ENCODE measurements at places on chromosomes 1 and 21.

DNA sequence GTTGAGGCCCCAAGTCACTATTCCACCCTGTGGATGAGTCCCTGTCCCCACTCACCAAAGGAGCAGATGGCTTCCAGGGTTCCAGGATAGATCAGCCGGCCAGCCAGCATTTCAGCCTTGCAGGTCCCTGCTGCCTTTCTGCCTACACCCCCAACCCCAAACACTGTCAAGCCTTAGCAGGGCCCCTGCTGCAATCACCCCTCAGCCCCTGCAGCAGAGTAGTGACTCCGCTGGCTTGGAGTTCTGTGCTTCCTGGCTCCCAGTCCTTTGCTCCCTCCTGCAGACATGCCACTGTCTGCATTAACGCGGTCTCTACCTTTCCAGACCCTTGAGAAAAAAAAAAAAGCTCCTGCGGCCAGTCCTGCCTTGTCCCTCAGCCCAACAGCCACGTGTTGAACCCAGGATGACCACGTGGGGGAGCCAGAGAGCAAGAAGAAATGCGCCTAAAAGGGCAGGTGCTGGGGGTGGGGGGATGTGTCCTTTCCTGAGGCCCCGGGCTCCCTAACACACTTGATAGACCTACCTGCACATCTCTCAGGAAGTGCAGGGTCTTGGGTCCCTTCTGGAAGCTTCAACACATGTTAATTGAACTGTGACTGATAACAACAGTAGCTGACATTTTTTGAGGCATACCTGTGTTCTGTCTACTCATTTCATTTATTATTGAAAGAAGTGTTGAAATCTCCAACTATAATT is 37.4 kb downstream of the RASSF5 start:
- DNase-seq, result peak; percentile 37

DNA sequence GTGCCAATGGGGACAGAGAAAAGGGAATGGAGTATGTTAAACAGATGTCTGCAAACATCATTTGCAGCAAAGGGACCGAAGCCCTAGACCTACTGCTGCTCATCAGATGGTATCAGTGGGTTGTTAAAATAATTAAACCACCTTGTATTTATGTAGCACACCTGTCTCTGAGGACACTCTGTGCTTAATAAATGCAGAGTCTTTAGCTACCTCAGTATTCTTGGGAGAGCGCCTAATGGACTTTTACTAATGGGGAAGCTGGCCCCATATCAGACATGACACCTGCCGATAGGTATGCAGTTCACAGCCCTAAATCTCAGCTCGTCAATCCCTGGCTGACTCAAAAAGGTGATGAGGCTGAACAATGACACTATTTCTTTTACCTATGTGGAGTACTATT is 54.4 kb downstream of the SYT6 start:
- DNase-seq, result no peak

GRCh38 chr1:25862785-25863485 is 3.7 kb upstream of the AUNIP start:
- DNase-seq, result no peak

GRCh38 chr1:7474143-7474490 is 297.0 kb upstream of the VAMP3 start:
- DNase-seq, result no peak

GRCh38 chr1:59432531-59433439 is 135.9 kb downstream of the FGGY start:
- no peak for DNase-seq

DNA sequence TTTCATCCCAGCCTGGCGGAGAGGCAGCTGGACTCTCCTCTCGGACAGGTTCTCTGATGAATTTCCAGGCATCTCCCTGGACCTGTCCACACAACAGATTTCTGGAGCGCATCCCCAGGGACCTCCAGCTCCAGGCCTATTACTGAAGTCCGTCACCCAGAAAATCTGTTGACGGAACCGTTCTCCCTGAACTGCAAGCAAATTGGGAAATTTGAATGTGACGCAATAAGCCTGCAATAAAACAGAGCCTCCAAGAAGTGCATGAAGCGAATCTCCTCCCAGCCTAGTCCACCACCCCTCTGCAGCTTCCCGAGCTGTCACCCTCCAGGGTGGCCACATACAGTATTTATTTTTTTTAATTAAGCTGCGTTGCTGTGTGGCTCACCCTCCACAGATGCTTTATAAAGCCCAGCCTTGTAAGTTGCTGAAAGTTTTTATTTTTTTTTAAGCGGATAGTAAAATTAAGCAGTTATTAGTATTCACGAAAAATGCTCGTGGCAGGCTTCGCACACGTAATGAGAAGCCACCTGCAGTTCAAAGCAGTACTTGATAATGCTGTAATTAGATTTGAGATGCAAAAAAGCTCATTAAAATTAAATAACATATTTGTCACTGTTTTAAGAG is 173.3 kb downstream of the CAMTA1 start:
- peak; percentile 75 for DNase-seq

- no peak for DNase-seq
These were observed at the start of gene YOD1 for GRCh38 chr1:207051191-207051943. Gene YOD1 (minus strand): TSS chr1:207051208. CDS start chr1:207051030, 178 bp downstream.

DNA sequence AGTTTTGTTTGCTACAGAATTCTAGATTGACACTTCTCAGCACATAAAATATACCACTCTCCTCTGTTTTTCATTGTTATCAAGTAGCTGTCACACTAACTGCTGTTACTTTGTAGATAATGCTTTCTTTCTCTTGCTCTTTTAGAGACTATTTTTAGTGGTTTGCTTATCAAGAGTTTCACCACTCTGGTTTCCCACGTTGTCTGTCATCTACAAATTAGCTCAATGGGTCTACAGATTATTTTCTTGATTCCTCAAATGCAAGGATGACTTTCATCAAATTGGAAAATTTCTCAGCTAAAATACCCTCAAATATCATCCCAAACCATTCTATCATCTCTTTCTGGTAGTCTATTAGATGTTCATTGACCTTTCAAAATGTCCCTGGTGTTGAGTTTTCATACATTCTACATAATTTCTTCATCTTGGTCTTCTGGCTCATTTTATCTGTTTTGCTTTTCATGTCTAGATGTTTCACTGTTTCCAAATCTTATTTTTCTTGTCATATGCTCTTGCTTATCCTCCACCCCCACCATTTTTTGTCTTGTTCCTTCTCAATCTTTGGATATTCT is 122.5 kb downstream of the TRIM33 start:
- no peak for DNase-seq

DNA sequence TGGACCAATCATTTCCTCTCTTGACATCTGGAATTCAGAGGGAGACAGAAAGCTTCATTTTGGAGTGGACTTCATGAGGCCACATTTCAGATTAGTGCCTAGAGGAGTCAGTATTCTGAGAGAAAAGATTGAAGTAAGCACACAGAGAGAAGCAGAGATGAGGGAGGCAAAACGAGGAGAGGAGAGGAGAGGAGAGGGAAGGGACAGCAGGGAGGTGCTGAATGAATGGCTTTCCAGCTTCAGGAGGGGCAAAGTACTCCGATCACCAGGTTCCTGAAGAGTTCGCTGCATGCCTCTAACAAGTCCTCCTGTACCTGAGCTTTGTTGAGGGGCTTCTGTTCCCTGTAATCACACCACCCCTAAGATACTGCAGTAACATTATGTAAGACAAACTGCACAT is 76.0 kb downstream of the NRIP1 start:
- DNase-seq, result no peak

DNA sequence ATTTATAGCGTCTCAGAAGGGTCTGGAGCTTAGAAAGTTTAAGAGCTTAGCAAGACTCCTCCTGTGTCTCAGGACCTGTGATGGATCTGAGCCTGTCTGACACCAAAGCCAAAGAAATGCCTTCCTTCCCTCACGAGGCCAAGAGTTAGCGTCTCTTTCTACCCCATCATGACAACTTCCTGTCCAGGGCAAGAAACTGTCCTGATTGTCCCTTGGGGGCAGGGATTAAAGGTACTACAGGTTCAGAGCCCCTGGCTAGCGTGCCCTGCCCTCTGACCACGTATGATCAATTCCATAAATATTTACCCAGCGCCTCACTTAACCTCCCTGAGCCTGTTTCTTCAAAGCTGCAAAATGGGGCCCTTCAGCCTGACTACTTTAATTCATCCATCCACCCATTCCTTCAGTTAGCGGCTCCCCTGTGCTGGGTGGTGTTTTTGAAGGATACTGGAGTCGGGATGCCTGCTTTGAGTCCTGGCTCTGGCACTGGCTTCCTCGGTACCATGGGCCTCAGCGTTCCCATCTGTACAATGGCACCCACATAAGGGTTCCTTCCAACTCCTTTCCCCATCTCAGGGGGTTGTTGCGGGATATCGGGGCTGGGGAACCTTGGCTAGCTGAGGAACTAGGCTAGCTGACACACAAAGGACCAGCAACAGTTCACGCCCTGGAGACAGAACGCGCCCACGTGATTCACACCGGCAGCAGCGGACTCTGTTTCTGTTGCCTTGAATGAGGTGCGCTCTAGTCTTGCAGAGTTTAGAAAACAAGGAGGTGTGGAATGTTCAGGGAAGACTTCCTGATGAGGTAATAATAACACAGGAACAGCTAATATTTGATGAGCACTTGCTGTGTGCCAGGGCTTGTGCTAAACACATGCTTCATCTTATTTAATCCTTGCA is 23.0 kb upstream of the EPHA2 start:
- DNase-seq, result no peak

GRCh38 chr21:26408511-26408910 is 164.6 kb downstream of the CYYR1 start:
- DNase-seq, result no peak

DNA sequence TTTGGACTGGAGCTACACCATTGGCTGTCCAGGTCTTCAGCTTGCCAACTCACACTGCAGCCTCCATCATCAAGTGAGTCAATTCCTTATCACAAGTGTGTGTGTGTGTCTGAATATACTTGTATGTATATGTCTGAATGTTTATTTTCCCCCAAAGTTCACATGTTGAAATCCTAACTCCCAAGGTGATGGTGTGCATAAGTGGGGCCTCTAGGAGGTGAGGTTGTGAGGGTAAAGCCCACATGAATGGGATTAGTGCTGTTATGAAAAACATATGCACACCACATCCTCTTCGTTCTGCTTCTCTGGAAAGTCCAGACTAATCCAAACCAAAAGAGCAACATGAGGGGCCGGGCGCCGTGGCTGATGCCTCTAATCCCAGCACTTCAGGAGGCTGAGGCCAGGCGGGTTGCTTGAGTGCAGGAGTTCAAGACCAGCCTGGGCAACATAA is 48.7 kb upstream of the LBR start:
- peak; percentile 26 for DNase-seq

DNA sequence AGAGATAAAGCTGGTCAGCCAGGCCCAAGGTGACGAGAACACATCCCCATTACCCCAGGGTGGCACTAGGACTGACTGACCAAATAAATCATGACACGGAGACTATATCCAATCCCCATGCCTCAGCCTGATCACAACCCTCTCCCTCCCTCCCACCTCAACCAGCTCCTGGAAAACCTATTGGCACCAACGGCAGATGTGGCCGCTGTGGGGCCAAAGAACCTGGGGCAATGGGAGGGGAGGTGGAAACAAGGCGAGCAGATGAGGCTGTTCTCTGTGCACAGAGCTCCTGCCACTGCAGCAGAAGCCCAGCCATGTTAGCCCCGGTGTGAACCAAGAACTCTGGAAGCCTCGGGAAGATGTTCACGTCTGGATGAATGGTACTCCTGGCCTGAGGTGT is 77.6 kb downstream of the CD247 start:
- no peak for DNase-seq

DNA sequence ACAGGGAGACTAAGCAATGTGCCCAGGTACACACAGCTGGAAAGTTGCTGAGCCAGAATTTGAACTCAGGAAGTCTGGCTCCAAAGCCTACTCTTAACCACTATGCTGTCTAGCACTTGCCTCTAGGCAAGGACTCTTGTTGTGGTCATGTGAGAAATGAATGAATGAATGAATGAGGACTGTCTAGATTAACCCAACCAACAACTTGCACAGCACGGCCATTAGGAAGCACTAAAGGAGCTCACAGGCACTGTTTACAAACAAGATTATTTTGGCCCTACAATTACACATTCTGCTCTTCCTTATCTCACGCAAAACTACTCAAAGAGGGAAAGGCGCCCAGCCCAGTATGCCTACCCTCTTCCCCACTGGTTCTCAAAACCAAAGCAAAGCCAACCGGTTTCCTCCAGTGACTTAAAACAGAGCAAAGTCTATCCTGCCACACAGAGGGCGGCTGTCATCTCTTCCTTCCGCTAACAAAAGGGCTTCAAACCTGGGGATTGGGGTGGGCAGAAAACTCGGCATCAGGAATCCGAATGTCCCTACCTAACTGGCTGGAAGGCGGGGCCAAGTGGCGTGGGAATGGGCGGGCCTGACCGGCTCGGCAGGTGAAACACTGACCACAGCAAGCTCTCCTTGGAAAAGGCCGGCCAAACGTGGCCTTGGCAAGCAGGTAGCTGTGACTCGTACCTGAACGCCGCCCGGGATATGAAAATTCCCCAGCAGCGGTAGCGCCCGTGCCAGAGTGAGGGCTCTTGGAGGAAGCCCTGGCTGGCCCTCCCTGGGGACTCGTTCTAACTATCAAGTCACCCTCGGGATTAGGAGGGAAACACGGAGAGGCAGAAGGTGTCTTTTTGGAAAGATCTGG is 948 bp downstream of the STK40 start:
- peak; percentile 38 for DNase-seq

GRCh38 chr1:59025201-59025600 is 241.4 kb upstream of the JUN start:
- peak; percentile 39 for DNase-seq

- DNase-seq, result no peak
These were observed 184.5 kb upstream of the KAZN start for GRCh38 chr1:14413819-14414490.

DNA sequence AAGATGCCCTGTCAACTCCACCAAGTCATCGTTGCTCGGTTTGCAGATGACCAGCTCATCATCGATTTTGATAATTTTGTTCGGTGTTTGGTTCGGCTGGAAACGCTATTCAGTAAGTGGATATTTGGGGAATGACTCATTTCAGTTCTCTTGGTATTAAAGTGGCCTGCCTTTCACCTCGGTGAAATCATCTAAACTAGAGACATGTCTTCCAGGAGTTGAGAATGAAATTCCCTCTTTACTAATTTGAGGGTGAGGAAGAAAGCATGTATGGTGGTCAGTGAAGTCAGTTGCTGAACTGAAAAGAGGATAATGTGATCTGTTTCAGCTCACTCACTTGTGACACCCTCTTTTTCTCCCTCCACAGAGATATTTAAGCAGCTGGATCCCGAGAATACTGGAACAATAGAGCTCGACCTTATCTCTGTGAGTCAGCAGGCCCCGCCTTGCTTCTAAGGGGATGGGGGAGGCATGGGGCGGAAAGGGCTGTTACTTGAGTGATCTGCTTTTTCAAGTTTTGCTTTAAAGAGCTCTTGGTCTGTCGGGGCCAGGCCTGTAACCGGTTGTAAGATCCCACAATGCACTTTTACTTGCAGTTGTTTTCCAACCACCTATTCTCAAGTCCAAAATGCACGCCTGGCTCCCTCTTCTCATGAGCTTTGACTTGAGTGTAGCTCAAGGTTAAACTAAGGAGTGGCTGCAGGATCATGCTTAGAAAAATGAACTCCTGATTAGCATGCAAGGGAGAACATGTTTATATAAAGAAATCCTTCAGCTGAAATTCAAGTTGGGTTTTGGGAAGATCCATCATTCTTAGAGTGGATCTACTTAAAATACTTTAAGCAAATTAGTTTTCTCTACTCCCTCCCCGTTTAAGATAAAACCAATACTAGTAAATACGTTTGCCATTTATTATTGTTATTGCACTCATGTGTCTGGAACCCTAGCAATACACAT is 59.8 kb downstream of the CAPN2 start:
- no peak for DNase-seq

GRCh38 chr1:230286166-230286889 is 139.8 kb downstream of the PGBD5 start:
- DNase-seq, result no peak

Measured in MV-4-11 (cell line).